Left ventricle myocardium inferior (tissue), 1 donor: ENCODE measurements at places on chromosomes 7 and 10. TPM values are rescaled to one million over a fixed set of nuclear protein-coding genes. Genes with fewer than 3 reads are reported as not detected.
A peak's percentile ranks its signal among the peaks of the same experiment; 100 is the strongest.

- H3K4me1 ChIP-seq: no peaks in the 10 kb centered on the region
- no peaks in the 10 kb centered on the region for H3K27me3 ChIP-seq
- H3K4me3 ChIP-seq: no peak overlapping the region
- no peaks in the 10 kb centered on the region for H3K36me3 ChIP-seq
- H3K27ac ChIP-seq: no peak overlapping the region
These were observed 36.7 kb downstream of the OSBPL3 start for GRCh38 chr7:24943096-24943948.

GRCh38 chr10:24793648-24794379 is 70.1 kb upstream of the ARHGAP21 start:
- H3K36me3 ChIP-seq: no peaks in the 10 kb centered on the region
- H3K4me1 ChIP-seq: no peaks in the 10 kb centered on the region
- H3K27ac ChIP-seq: no peak overlapping the region
- H3K4me3 ChIP-seq: no peak overlapping the region

- H3K4me3 ChIP-seq: no peak overlapping the region
- H3K36me3 ChIP-seq: no peaks in the 10 kb centered on the region
- H3K27ac ChIP-seq: no peak overlapping the region
- no peak for DNase-seq
- peaks cover 49% of the 10 kb centered on the region for H3K4me1 ChIP-seq
These were observed 96.5 kb upstream of the GJD4 start for GRCh38 chr10:35508647-35509046.

- no peaks in the 10 kb centered on the region for H3K27me3 ChIP-seq
- H3K4me3 ChIP-seq: no peak overlapping the region
- H3K4me1 ChIP-seq: peaks cover under 1% of the 10 kb centered on the region
- DNase-seq: no peak
- H3K36me3 ChIP-seq: peaks cover 77% of the 10 kb centered on the region
- H3K27ac ChIP-seq: no peak overlapping the region
These were observed 31.5 kb downstream of the NMT2 start for GRCh38 chr10:15137036-15137359.

- H3K36me3 ChIP-seq: no peaks in the 10 kb centered on the region
- no peaks in the 10 kb centered on the region for H3K4me1 ChIP-seq
- no peaks in the 10 kb centered on the region for H3K27me3 ChIP-seq
- no peak overlapping the region for H3K4me3 ChIP-seq
- DNase-seq: no peak
These were observed 314.9 kb upstream of the STEAP1 start for GRCh38 chr7:89839329-89839728.

GRCh38 chr7:116259156-116259870 is 49.0 kb downstream of the TES start:
- no peaks in the 10 kb centered on the region for H3K36me3 ChIP-seq
- no peak for DNase-seq
- H3K27ac ChIP-seq: peak overlapping the region; percentile 4

- no peaks in the 10 kb centered on the region for H3K36me3 ChIP-seq
- DNase-seq: no peak
- H3K27ac ChIP-seq: no peak overlapping the region
- no peaks in the 10 kb centered on the region for H3K4me1 ChIP-seq
- H3K4me3 ChIP-seq: no peak overlapping the region
These were observed 252.6 kb downstream of the SEC23IP start for GRCh38 chr10:120145107-120145506.

DNA sequence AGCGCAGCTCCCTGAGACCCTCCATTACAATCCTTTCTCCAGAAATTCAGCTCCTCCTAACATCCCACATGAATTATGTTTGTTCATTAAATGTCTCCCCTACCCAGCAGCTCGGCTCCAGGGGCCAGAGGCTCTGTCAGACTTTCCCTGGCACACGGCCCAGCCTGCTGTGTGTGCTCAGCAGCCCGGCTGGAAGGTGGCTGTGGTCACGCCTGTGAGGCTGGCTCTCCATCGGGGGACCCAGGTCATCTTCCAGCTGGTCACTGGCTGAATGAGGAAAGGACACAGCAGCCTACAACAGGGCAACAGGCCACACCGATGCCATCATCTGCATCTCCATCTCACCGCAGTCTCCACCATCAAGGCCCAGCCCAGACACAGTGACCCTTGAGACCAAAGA is 219.8 kb downstream of the MAD1L1 start:
- peaks cover 4% of the 10 kb centered on the region for H3K36me3 ChIP-seq
- DNase-seq: peak; percentile 61
- H3K27me3 ChIP-seq: no peaks in the 10 kb centered on the region
- peaks cover 37% of the 10 kb centered on the region for H3K4me1 ChIP-seq

GRCh38 chr7:95952851-95953250 is 180.5 kb downstream of the DYNC1I1 start:
- H3K4me3 ChIP-seq: no peak overlapping the region
- no peaks in the 10 kb centered on the region for H3K27me3 ChIP-seq
- no peaks in the 10 kb centered on the region for H3K4me1 ChIP-seq
- DNase-seq: no peak
- no peaks in the 10 kb centered on the region for H3K36me3 ChIP-seq
- H3K27ac ChIP-seq: no peak overlapping the region

DNA sequence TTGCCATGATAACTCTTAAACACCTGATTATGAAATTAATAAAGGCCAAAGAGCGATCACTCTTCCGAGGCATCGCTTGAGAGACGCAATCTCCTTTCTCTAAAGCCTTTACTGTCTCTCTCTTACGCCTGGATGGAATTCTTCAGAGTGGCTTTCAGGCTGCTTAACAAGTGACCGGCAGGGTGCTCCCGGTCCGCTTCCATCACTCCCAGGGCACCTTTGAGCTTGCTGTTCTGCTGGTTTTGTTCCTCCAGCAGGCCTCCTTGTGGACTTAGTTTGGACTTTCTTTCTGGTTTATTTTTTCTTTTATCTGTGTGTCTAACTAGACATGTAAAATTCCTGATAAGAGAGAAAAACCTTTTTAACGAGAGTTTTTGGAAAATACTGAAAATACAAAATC is 60.9 kb downstream of the MRPL32 start:
- H3K27ac ChIP-seq: no peak overlapping the region
- H3K4me1 ChIP-seq: no peaks in the 10 kb centered on the region
- no peaks in the 10 kb centered on the region for H3K36me3 ChIP-seq
- no peak for DNase-seq
- peaks cover 31% of the 10 kb centered on the region for H3K27me3 ChIP-seq

- H3K4me1 ChIP-seq: peaks cover 14% of the 10 kb centered on the region
- H3K27ac ChIP-seq: no peak overlapping the region
- no peak overlapping the region for H3K4me3 ChIP-seq
- H3K36me3 ChIP-seq: no peaks in the 10 kb centered on the region
- peaks cover 10% of the 10 kb centered on the region for H3K27me3 ChIP-seq
- DNase-seq: no peak
These were observed 4.6 kb upstream of the BLVRA start for GRCh38 chr7:43753843-43754242.

DNA sequence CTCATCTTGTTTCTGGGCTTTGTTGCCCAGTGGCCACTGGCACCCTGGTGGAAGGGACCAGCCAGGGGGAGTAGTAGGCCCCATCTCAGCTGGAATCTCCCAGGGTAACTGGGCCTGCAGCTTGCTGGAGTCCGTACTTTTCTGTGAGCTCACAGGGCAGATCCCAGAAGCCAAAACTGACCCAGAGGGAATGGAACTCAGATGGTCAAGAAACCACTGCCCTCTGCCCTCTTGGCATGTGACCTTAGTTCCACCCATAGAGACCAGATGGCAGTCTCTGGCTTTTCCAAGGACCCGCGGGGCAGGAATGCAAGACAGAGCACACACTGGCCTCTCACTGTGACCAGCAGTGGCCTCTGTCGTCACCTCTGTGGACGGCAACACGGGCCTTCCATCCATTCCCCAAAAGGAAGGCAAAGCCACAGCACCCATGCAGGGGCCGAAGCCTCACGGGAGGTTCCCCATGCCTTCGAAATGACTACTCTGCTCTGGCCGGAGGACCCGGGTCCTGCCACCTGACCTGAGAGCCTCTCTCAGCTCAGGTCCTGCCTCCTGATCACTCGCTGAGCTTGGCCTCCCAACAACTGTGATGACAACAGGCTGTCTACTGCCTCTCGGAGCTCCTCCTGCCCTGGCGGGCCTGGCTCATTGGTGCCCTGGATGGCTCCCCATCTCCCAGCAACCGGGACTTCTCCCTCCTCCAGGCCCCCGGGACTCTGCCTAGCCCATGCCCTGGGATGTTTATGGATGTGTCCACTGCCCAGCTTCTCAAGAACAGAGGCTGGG is 29.9 kb downstream of the MYL10 start:
- no peaks in the 10 kb centered on the region for H3K36me3 ChIP-seq
- H3K27me3 ChIP-seq: peaks cover 20% of the 10 kb centered on the region
- no peak overlapping the region for H3K4me3 ChIP-seq
- peaks cover 6% of the 10 kb centered on the region for H3K4me1 ChIP-seq

DNA sequence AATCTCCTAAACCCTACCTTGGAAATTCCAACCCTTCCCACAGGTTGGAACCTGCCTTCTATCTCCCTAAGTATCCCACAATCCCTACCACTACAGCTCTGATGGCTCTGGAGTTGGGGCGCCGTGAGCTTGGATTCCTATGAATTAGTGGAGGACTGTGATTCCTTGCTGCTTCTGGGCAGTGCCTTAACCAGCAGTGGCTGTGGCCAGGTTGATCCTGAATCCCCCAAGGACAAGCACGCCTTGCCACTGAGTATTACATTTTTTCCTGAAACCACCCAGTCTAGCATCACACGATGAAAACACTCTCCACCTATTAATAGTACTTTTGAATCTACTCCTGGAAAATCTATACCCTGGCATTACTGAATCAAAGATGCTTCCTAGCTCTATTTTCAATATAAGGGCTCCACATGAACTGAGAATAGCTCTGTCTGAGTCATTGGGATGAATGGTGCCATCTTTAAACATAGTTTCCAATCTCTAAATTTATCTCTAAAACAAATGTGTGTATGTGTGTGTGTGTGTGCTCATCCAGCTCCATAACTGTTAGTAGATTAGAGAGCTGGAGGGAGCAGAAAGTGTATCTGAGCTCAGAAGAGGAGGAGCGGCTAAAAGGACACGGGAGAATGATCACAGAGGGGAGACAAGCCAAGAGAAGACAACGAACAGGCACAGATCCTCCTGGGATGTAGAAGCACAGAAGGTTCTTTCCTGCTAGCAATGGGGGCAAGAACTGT is 11.9 kb upstream of the INPP5F start:
- DNase-seq: no peak
- H3K4me1 ChIP-seq: no peaks in the 10 kb centered on the region
- H3K36me3 ChIP-seq: no peaks in the 10 kb centered on the region
- no peak overlapping the region for H3K27ac ChIP-seq
- no peaks in the 10 kb centered on the region for H3K27me3 ChIP-seq

- no peak overlapping the region for H3K4me3 ChIP-seq
- no peaks in the 10 kb centered on the region for H3K27me3 ChIP-seq
- H3K4me1 ChIP-seq: peaks cover 12% of the 10 kb centered on the region
- DNase-seq: no peak
- H3K27ac ChIP-seq: no peak overlapping the region
- no peaks in the 10 kb centered on the region for H3K36me3 ChIP-seq
These were observed 228.7 kb upstream of the FZD8 start for GRCh38 chr10:35870665-35871310.

DNA sequence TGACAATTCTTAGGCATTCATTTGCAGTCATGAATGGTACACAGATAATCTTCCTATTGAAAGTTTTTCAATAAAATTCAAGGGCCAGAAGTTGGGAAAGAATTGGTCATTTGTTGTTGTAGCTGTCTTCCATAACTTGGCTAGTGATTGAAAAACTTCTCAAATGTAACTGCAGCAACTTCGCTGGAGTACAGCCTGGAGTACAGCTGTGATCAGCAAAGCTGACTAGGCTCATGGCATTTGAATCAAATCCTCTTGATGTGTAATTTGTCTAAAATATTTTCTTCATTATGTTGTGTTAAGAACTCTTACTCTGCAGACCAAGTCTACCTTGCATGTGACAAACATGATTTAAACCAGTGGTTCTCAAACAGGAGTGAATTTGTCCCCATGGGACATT is 226.5 kb upstream of the STEAP1 start:
- no peaks in the 10 kb centered on the region for H3K27me3 ChIP-seq
- no peak overlapping the region for H3K4me3 ChIP-seq

DNA sequence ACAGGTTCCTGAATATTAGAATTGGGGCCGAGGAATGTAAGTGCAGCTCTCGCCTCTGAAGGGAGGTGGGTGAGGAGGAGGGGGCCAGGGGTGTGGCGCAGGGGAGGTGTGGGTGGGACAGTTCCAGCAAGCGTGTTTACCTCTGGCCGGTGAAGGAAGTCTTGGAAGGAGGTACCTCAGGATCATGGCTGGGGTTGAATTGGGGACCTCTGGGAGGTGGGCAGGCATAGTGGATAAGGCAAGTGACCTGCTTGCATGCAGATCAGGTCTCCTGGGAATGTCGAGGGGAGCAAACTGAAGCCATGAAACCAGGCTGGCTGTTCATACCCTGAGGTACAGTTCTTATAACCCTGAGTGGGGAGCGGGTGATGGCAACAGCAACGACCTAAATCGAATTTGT is 2.0 kb downstream of the ZNF775 start:
- H3K27me3 ChIP-seq: no peaks in the 10 kb centered on the region
- no peak overlapping the region for H3K27ac ChIP-seq
- peaks cover 37% of the 10 kb centered on the region for H3K4me1 ChIP-seq
- no peak overlapping the region for H3K4me3 ChIP-seq

DNA sequence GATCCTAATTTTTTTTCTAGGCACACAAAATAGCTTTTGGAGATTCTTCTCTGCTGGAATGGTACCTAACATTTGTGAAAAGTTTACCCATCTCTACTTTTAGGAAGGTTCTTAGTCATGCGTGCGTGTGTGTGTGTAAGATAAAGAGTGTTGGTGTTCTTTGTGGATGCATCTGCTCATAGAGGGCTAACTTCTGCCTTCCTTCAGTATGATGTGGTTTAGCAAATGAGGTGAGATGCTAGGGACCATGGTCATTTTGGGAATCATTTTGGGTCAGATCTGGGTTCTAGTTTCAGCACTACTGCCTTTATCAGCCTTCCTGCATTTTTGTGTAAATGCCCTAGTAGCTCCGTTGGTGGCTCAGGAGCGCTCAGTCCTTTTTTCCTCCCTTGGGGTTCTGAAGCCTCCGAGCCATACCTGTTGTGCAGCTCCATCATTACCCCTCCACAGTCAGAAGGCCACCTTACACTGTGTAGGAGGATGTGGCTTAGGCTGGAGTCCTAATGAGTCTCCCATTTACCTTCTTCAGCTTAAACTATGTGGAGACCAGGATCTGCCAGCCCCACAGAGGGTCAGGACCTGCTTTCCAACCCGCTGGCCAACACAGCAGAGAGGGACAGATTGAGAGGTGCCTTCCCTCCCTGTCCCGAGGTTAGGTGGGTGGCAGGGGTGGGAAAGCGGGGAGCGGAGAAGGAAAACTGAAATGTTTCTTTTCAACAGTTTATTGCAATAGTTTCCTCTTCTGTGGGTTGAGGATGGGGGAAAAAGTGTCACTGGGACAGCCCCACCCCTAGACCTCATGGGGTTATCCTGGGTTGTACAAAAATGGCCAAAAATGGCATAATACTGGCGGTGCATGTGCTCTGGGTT is 31.2 kb downstream of the TSPAN14 start:
- H3K27ac ChIP-seq: peak overlapping the region; percentile 58
- no peak overlapping the region for H3K4me3 ChIP-seq
- peaks cover 83% of the 10 kb centered on the region for H3K4me1 ChIP-seq
- DNase-seq: no peak

RNF148 gene
- total RNA-seq: not detected

PVRIG gene
- total RNA-seq: not detected

LDB1 gene
- total RNA-seq: 52.2 TPM

ADRA2A gene
- total RNA-seq: 0.27 TPM

SAP25 gene
- 1.1 TPM for total RNA-seq

TACC2 gene
- 400 TPM for total RNA-seq
